ENCODE measurements at places on chromosomes 12 and 14. TPM values are rescaled to one million over a fixed set of nuclear protein-coding genes. Genes with fewer than 3 reads are reported as not detected.

GRCh38 chr14:84643446-84643845, 886.5 kb upstream of the FLRT2 start:
- H3K4me1 ChIP-seq = no peaks in the 10 kb centered on the region
- no peaks in the 10 kb centered on the region for H3K36me3 ChIP-seq
- DNase-seq = no peak
- no peak overlapping the region for H3K4me3 ChIP-seq
- no peaks in the 10 kb centered on the region for H3K27me3 ChIP-seq
- no peak overlapping the region for H3K27ac ChIP-seq

DNA sequence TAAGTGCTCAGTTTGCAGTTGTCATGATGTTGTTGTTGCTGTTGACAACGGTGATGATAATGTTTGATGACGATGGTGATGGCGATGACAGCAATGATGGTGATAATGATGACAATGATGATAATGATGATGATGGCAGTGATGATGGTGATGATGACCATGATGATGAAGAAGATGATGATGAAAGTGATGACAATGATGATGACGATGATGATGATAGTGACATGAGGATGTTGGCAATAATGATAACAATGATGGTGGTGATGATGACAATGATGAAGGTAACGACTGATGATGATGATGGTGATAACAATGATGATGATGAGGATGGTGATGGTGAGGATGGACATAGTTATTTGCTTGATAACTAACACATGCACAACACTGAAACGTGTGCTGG, 778.5 kb downstream of the VRK1 start:
- DNase-seq = no peak
- H3K27ac ChIP-seq = no peak overlapping the region
- H3K27me3 ChIP-seq = no peaks in the 10 kb centered on the region
- H3K4me1 ChIP-seq = no peaks in the 10 kb centered on the region

Gene CLBA1
- 1.2 TPM for polyA plus RNA-seq

Gene GALNT9
- polyA plus RNA-seq = 0.61 TPM

Gene PRR4
- polyA plus RNA-seq = 1.2 TPM

Gene DDN
- not detected for polyA plus RNA-seq

Gene ACYP1
- 16.0 TPM for polyA plus RNA-seq
